ENCODE measurements at places on chromosomes 1 and 21.

DNA sequence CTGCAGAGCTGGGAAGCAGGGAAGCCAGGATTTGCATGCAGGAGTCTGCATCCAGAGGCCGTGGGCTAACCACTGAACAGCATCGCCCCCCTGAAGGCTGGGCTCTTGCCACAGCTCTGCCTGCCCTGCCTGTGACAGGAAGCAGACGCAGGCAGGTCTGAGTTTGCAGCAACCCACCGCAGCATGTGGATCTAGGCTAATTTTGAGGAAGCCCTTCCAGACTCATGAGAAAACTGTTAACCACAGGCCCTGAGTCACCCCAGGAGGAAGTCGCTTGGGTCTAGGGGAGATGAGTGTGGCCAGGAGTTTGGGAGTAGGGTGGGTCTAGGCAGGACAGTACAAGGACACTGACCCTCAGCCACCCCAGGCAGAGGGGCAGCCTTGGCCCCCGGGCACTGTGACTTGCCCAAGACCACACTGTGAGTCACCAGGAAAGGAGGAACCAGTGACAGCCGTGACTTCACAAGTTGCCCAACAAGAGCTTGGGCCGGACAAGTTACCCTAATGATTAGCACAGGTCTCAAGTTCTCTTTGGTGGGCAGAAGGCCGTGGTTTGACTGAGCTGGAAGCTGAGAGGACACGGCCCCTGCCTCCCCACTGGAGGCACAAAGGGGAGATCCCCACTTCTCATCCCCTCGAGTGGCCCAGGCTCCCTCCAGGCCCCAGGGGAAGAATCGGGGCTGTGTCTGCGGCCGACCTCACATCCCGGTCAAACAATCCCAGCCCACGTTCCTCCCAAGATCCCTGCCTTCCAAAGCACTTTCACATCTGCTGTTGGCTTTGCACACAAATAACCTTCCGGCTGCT, 826 bp downstream of the LAPTM5 start:
- DNase-seq, result peak; percentile 64

- DNase-seq, result no peak
These were observed 926 bp downstream of the POU3F1 start for GRCh38 chr1:38045401-38046332.

DNA sequence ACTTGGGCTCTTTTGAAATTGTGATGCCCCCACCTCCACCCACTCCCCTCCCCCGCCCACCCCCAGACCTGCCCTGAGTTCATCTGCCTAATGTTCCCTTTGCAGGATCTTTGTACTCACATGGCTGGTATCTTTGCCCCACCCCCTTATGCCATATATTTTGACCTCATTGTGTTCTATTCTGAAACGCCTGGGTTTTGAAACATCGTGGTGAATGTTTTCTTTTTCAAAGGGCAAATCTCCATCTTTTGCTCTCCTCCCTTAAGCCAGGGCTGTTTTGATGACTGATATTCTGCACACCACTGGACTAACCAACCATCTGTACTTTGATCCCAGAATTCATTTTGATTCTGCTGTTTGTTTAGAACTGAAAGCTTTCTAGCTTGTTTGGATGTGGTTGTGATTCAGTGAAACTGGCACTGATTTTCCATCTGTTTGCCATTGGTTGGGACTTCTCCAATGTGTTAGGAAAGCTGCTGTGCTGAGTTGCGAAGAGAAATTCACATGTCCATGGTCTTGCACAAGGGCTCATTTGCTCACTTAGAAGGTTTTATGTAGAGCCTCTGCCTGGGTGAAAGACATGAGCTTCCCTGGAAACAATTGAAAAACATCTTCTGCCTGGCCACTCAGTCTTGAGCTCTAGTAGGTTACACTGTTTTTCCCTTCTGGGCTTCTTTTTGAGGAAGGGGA, 16.5 kb downstream of the SMAP2 start:
- DNase-seq, result no peak

DNA sequence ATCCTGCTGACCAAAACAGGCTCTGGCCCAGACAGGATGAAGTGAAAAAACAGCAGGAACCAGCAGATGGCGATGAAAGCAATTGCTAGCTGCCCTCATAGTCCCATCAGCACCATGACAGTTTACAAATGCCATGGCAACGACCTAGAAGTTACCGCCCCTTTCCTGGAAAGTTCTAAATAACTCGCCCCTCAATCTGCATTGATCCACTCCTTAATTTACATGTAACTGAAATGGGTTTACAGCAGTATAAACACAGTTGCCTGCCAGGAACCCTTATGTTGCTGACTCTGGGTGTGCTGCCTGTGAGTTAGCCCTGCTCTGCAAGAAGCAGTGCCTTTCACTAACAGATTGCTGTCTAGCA, 65.5 kb upstream of the CR1L start:
- DNase-seq, result no peak

GRCh38 chr1:228809621-228810394, 74.5 kb downstream of the RHOU start:
- no peak for DNase-seq

DNA sequence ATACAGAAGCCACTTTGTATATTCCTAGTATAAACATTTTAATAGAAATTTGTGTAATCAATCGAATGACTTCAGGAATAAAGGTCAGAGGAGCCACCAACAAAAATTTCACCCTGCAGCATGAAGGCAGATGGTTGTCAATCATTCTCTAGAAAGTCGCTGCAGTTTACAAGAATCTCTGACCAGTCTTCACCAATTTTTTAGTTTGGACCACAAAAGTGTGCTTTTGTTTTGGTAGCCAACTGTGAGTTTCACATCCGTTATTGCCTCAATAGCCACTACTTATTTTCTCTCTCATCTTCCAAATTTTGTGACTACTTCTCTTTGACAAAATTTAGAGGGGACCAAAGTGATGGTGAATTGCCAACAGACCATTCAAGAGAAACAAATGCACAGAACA, 1155.6 kb downstream of the AMY1C start:
- DNase-seq, result no peak

DNA sequence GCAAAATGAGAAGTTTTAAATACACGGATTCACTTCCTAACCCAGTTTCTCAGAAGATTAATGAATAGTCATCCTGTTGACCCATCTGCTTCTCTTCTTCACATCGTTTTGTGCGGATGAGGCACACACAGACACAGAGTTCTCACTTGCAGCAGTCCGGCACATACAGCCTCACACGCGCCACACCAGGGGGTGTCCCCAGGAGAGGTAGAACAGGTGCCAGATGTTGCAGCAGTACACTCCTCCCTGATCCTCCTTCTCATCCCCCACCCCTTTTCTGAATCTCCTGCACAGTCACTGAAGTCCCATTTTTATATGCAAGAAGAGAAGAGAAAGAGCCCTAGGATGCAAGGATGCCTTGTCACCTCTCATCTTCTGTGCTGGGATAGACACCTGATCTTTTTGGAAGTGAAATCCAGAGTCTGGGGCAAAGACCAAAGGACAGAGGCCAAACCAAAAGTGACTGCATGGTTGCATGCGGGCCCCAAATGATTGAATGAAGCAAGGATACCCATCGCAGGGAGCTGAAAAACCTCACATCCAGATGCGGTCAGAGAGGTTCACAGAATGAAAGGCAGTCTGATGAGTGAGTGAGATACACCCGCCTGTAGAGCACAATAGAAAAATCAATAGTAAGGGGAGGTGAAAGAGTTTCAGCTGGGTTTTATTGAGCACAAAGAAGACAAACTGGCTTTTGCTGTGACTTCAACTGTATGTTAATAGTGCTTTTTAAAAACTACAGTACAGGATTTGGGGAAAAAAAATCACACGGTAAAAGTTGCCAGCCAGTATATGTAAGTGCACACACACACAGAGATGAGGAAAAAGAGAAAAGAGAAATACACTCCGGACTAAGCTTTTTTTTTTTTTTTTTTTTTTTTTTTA, 28.9 kb downstream of the PBX1 start:
- DNase-seq, result no peak

DNA sequence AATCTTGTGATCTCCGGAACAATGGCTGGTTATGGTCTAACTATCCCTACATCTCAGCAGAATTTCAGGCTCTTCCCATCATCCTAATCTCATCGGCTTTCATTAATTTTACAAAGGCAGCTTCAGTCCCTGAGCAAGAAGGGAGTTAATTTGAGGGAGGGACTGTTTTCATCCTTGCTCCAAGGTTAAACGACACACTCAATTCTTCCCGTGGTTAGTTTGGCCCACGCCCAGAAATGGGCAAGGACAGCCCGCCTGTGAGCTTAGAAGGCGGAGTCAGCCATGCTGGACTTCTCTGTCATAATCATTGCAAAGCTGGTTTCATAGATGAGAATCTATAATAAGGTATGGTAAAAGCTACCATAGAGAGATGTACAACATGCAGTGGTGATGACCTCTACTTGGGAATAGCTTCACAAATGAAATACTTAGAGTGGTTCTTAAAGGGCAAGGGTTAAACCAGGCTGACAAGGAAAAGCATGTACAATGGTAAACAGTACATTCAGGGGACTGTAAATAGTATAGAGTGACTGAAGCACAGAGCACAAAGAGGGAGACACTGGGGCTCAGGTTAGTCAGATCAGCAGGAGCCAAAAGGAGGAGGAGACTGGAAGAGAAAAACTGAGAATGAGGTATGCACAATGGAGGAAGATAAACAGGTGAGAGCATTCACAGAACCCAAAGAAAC, 108.8 kb downstream of the SMYD3 start:
- no peak for DNase-seq

DNA sequence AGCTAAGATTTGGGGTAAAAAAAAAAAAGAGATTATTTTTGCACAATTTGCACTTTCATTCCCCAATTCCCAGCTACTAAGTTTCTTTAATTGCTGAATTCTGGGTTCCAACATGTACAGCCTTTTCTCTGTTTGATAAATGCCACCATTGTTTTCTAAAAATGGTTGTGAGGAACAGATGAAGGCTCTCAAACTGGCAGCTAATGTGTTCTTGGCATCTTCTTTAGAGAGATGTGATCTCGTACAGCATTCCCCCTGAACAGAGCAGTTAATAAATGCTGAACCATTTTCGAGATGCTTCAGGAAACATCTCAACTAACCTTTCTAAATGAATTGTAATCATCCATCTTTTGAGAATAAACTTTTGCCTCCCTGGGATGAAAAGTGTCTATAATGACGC, 107.9 kb upstream of the DYNLT5 start:
- DNase-seq, result no peak

Measured in activated gamma-delta T cell treated with anti-CD3 and anti-CD28 coated beads, Interleukin-2, amount 50 U/mL, for 16 hours (primary cell).